Ecto neural progenitor cell (in vitro differentiated cells): ENCODE measurements at places on chromosomes 6 and 20.

DNA sequence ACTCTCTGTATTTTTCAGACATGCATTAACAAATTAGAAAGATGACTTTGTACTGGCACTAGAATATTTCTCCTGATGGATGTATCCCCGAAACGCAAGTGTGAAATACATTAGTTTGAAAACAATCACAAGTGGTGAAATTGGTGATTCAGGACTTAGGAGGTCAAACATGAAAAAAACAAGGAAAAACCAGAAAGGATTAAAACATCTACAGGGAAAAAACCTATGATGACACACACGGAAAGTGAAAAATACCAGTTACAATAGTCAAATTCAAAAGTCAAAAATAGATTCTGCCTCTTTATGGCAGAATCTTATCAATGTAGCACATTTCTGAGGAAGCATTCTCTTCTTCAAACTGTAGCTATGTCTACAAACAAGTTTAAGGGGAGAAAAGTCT is 129.0 kb upstream of the SGK1 start:
- no peak for DNase-seq

GRCh38 chr6:109330263-109330662 is 52.0 kb downstream of the CD164 start:
- DNase-seq: no peak

- peak; percentile 47 for DNase-seq
Observed at GRCh38 chr20:29878777-29879442, 1378.6 kb upstream of the DEFB115 start.

DNA sequence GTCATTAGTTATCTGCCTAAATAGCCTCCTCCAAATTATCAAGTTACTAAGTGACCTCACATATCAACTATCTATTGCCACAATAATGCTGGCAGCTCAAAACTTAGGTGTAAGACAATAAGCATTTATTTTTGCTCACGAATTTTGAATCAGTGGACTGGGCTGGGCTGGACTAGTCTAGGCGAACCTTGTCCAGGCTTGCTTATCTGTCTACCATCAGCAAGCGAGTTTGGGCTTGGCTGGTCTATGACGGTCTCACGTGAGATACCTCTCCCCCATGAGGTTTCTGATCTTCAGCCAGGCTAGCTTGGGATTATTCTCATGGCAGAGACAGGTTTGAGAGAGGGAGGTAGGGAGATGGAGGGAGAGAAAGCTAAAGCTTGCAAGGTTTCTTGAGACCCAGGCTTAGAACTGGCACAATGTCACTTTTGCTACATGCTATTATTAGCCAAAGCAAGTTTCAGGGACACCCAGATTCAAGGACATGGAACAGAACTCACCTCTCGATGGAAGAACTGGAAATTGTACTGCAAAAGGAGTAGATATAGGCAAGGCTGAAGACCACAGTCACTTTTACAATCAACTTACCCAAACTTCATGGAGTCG is 80.9 kb downstream of the WASF1 start:
- no peak for DNase-seq

DNA sequence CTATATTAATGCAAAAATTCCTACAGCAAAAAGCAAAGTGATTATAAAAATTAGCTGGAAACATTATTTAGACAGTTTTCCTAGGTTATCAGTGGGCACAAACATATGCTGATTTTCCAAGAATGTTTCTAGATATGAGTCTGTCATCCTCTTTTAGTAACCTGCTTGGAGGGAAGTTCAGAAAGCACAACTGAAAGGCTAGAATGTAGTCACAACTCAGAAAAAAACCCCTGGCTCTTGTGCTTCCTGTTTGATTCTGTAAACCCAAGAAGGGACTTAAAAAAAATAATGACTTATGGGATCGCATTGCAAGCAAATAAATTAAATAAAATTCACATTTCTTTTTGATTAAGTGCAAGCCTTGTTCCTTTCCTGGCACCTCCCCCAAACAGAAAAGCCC is 708.4 kb upstream of the EPHA7 start:
- no peak for DNase-seq

DNA sequence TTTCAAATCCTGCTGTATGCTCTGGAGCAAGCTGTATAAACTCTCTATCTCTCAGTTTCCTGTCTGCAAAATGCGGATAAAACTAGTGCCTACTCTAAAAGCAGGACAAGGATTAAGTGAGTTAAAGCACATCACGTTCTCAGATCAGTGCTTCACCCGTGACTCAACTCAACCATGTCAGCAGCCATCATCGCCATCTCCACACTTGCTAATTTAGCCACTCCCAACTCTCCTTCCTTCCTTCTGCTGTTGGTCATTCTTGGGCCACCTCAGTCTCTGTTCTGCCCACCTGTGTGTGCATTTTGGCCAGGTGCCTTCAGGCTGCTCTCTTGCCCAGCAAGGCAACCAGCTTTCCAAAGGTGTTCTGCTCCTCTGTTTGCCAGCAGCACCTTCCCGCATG is 260.0 kb upstream of the CDYL start:
- DNase-seq: no peak

DNA sequence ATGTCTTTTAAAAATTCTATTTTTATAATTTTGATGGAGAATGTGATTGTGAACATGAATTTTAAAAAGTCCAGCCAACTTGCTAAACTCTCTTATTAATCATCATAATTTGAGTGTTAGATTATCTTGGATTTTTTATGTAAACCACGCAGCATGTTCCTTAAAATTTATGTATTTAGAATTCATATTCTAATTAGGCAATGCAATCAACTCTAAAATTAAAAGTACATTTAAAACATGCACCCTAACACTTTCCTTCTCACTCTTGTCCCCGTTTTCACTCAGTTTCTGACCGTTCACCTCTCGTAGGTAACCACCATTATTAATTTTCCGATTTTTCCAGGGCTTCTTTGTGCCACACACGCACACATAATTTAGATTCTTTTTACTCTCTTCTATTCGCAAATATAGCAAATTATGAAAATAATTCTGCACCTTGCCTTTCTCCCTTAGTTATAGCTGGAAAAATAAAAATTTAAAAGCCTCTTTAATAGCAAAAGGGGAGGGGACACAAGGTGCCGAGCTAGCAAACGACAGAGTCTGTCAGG is 329 bp upstream of the ZKSCAN3 start:
- DNase-seq: no peak

DNA sequence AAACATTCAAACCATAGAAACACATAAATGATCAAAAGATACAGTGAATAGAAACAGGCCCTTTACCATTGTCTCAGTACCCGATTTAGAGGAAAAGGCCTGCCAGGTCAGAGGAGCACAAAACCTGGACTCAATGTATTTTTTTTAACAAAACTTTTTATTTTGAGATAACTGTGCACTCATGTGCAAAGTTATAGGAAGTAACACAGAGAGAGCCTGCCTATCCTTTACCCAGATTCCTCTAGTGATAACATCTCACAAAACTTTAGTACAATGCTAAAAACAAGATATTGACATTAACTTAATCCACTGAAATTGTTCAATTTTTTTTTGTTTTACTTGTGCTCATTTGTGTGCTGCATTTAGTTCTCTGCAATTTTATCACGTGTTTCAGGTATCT is 36.8 kb upstream of the SAMD3 start:
- DNase-seq: no peak

DNA sequence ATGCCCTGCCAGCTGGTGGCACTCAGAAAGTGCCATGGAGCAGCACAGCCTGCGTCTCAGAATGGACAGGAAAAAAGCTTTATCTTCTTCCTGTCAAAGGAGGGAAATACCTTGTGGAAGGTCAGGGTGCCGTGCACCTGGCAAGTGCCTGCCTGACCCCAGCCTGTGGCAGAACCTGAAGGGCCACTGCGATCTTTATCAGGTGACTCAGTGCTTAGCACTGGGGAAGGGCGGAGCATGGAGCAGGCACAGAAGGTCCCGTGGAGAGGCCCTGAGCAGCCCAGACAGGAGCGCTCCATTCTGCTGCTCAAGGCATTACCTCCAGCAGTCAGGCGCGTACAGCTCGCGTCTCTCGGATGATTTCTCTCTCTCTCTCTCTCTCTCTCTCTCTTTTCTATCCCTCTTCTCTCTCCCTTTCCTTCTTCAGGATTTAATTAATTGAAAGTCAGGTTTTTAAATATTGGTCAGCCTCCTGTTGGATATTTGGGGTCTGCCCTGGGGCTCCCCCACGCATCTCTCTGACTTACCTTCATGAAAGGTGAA is 31.7 kb downstream of the FOXC1 start:
- DNase-seq: no peak

DNA sequence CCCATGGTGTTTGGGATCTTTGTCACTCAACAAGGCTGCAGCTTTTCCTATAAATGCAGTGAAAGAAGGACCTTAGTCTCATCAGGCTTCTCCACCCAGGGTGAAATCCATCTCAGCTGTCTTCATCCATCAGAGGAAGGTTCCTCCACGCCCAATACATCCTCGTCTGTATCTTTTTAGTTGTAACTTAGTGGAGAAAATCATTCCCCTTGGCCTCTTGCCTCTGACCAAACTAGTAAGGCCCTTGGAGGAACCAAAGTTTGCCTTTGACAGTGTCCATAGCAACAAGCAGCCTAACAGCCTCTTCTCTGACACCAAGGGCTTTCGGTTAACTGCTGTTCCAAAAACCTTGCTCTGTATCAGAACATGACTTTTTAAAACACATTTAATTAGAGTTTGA is 230.3 kb upstream of the ECI2 start:
- no peak for DNase-seq

GRCh38 chr20:14337400-14338171 is at the start of gene FLRT3:
Gene FLRT3 (minus strand): TSS chr20:14337612. CDS start chr20:14327506, 10,106 bp downstream.
- DNase-seq: peak; percentile 85

DNA sequence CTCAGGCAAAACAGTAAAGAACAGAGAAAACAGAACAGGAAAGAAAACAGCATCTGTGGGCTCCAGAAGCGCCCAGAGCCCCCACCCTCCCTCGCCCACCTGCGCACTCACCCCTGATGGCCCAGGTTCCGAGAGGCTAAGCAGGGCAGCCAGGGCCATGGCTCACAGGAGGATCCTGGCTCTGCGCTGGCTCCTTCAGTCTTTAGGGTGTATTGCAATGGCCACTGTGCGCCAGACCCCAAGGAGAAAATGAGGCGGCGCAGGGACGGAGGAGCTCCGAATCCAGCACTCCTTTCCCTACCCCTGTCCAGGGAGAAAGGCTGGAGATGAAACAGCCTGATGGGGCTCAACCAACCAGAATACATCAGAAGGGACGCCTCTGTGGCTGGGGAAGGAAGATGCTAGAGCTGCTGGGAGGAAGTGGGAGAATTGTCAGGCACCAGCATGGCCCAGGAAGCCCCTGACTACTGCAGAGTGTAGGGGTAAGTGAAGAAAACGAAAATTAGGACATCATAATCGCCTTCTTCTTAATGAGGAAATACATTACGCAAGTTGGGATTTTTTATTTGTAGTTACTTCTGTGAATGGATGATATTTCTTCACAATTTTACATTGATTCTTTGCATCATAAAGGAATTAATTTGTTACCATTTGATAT is 49.0 kb downstream of the COL11A2 start:
- DNase-seq: no peak

DNA sequence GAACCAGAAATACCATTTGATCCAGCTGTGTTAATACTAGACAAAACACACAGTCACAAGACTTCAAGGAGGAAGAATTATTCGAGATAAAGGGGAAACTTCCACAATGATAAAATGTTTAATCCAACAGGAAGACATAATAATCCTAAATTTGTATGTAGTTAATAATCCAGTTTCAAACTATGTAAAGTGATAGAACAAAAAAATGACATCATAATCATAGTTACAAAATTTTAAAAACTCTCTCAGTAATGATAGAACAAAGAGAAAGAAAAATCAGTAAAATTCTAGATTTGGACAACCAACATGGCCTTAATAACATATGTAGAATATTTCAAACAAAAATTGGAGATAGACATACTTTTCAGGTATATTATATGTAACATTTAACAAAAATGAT is 38.9 kb downstream of the LINC00237 start:
- DNase-seq: no peak

- DNase-seq: no peak
Observed at GRCh38 chr20:10898552-10898951, 224.8 kb upstream of the JAG1 start.

DNA sequence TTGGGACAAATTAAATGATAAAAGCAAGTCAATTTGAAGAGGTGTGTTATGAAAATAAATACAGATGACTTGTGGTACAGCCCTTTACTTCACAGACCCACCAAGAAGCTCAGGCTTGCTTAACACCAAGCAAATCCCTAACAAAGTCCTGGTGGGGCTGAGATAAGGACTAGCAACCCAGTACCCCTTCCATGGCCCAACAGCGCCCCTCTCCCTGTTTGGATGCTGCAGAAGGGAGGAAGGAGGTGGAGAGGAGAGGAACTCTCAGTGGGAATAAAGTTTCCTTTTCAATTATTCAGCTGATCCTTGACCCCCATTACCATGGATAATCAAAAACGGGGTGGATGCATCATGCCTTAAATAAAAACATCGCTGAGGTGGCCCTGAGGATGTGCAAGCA is 4.5 kb upstream of the ZNF831 start:
- DNase-seq: no peak

GRCh38 chr6:97291896-97292295 is 8.9 kb upstream of the MMS22L start:
- no peak for DNase-seq

DNA sequence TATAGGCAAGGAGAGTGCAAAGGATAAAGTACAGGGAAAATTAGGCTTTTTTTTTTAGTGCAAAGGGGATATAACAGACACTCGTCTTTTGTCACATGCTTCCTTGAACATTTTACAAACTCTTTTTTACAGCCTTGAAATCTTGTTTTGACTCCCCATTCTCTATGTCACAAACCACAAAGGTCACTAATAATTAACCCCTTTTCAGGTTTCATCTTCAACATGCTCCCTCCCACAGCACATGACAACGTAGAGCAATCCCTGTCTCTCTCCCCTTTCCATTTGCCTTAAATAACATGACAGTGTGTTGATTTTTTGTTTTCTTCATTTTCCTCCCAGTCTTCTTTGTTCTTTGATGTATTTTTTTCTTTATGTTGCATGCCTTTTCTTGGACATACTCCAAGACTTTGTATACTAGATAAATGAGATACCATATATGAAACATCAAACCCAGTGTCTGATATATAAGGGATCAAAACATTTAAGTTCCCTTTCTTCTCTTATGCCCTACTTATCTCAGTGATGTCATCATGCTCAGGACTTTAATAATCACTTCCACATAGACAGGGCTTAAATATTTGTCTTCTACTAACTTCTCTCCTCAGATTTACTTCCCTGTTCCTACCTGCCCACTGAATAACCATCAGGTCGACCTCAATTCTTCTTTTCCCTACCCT is 378.7 kb upstream of the HSF2 start:
- no peak for DNase-seq

- DNase-seq: peak; percentile 24
Observed at GRCh38 chr20:19056909-19057308, 155.5 kb upstream of the SLC24A3 start.
